ENCODE measurements at places on chromosomes 6 and 20.

- no peak for DNase-seq
Observed at GRCh38 chr6:168692193-168692914, 251.4 kb downstream of the SMOC2 start.

DNA sequence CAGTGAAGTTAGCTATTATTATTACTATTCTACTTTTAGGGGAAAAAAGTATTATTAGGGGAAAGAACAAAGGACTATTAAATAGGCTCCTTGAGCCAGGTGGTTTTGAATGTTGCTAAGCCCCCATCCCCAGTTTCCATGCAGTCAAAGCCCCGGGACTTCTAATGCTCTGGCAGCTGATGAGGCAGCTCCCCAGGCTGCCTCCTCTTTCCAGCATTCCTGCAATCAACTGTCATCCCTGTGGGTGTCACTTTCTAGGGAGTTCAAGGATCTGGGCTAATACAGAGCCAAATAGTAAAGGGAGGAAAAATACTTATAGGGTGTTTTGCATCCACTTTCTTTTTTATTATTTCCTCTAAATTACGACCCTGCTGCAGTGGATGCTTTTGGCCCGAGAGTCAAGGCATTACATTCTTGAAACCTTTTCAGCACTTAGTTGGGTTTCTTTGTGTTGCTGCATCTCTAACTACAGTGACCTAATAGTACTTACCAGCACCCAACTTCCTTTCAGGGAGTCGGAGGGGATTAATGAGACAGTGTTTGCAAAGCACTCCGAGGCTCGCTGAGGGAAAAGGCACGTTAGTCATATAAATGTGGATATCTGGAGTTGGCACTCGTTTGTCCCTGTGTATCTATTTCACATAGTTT is 303.9 kb upstream of the MAP3K7 start:
- DNase-seq = no peak

DNA sequence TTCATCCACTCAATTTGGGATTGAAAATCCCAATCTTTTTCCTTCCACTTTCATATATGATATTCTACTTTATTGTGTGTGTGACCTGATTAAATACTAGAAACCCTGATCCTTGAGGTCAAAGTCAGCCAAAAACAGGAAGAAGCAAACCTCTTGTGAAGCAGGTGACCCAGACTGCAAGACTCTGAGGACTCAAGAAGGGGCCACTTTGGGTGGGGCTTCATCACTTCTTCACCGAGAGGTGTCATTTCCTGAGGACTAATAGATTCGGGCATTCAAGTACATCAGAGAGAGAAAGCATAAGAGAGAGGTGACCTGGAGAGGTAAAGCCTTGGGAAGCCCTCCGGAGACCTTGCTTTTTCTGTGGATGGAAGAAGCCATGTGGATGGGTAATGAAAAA is 129.0 kb downstream of the CFAP61 start:
- DNase-seq = no peak

DNA sequence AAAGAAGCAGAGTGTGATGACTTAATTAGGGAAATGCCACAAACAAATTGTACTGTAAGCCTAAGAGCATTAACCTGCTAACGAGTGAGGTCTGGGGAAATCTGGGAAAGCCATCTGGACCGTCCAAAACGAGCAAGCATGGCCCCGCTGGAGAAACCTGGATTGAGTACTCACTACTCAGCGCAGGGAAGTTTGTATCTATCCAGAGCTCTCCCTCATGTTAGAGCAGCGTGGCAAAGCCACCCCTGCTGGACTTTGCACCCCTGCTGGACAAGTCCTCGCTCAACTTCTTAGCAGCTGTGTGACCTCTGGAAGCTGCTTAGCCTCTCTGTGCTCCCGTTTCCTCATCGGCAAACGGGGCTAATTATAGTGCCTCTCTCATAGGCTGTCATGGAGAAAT is 37.3 kb downstream of the PSMG4 start:
- DNase-seq = no peak

DNA sequence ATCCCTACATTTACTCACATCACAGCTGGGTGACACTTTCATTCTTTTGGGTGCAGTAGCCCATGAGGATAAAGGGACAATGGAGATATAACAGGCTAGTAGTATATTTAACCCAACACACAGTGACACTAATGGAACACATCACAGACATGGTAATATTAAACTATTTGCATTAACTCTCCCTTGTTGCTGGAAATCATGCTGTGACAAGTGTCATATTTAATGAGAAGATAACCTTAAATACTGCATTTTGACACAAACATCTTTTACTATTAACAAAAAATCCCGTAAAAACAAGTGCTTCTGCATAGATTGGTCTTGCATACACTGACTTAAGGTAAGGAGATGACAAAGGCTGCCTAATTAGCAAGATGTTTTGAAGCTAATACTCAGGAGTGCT is 45.5 kb downstream of the CNR1 start:
- no peak for DNase-seq

DNA sequence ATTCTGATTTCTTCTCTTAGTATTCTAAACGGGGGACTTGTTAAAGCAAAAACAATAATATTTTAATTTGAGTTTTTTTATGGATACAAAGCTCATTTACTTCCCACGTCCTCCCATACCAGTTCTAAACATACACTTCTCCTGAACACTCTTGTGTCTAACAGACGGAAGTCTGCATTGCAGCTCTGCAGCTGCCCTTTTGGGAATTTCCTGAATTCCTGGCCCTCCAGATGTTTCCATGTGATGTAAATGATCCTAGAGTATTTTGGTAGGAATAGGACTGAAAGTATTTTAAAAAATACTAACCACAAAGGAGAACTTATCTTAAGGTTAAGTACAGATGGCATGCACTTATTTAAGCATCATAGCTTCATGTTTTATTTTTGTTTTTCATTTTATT is 886.7 kb downstream of the TBC1D32 start:
- no peak for DNase-seq

GRCh38 chr6:2718334-2719092 is 32.2 kb downstream of the MYLK4 start:
- DNase-seq = no peak

DNA sequence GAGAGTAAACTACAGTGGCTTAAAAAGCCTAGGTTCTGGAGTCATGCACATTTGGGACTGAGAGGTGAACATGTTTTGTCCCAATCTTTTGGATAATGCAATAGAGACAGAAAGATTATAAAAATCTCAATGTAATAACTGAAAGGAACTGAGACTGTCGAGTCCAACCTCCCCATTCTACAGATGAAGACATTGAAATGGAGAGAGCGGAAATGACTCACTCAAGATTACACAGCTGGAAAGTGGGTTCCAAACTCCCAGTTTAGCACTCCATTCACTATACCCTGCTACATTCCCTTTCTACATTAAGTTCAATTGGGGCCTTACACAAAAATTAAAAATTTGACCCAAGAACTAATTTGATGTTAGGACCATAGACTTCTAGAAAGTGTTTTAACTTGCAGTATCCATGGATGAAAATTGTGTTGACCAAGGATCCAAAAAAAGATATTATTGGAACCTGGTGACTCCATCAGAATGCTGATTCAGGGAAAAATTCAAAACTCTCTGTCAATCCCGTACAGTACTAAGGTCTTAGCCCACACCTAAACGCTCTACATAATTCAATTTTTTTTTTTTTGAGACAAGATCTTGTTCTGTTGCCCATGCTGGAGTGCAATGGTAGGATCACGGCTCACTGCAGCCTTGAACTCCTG is 1.5 kb upstream of the ILRUN start:
- no peak for DNase-seq

DNA sequence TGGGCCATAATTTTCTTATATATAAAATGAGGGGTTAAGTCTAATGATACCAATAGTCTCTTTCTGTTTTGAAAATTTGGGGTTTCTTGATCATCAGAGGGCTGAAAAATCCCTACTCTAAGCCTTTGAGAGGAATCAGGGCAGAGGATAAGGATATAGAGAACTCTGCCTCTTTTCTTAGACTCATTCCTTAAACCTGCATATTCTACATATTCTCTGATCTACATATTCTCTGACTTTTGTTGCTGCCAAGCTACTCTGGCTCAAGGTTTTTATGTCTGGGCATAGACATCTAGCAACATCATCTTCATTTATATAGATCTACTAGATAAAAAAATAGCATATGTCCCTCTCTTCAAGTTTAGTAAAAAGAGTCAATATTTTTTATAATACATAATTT is 71.2 kb downstream of the FLRT3 start:
- DNase-seq = peak; percentile 43

DNA sequence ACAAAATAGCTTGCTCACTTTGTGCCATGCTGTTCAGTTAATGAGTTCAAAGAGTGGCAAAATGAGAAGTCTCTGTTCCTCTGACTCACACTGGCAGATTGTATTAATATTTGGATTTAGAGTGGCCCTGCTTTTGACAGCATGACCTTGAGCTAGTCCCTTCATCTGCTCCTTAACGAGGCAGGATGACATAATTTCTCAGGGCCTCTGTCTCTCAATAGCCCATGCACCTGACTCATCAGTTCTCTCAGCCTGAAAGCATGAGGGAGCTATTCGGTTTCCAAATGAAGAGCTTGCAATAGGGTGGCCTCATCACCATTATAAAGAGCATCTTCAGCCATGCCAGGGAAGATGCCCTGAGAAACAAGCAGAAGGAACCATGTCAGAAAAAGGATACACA is 38.2 kb downstream of the CAP2 start:
- peak; percentile 80 for DNase-seq

- no peak for DNase-seq
Observed at GRCh38 chr6:158358450-158359077, 46.3 kb downstream of the TULP4 start.

- DNase-seq = peak; percentile 94
Observed at GRCh38 chr6:166402582-166403277, 20.0 kb upstream of the MPC1 start.

DNA sequence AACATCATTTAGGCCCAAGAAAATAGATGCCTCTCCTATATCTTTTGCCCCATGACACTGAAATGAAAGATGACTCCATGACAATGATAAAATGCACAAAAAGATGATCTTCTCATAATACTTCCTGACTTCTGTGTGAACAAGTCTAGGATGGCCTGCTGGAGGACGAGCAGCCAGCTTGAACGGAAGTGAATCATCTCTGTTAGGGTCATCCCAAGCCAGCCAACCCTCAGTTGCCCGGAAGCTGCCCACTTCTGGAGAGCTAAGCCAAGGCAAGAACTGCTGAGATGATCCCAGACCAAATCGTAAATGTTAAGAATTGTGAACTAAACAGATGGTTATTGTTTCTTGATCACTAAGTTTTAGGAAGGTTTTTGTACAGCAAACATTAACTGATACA is 249.7 kb upstream of the HS3ST5 start:
- DNase-seq = no peak

DNA sequence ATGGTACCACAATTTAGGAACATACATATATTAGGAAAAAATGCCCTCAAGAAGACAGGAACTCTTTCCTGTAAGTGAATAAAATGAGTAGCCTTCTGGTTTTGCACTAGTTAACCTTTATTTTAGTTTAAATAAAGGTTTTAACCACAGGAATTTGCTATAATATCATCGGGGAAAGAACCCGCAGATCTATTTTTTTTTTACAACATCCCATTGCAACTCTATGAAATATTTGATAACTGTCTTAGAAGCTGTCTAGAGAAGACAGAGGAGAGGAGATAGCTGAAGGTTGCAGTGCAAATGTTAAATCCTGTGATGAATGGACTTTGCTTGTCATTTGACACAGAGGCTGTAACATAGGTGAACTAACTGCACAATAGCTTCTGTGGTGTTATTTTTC is 69.5 kb downstream of the TINAG start:
- DNase-seq = no peak

- no peak for DNase-seq
Observed at GRCh38 chr20:9134346-9134745, 65.5 kb downstream of the PLCB4 start.

DNA sequence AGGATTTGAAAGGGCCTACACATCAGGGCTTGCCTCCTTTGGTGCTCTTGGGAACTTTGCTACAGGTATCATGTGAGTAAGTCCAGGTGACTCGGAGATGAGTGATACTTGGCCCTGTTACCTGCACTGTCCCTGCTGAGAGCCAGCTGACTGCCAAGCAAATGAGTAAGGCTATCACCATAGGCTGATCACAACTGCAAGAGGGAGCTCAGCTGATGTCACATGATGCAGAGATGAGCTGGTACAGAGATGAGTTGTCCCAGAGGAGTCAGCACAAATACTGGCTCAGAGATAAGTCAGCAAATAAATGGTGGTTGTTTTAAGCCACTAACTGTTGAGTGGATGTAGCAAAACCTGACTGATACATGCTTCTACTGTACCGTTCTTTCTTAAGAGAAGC is 41.4 kb downstream of the LAMP5 start:
- no peak for DNase-seq

GRCh38 chr6:13131935-13132661 is 196.2 kb downstream of the TBC1D7 start:
- no peak for DNase-seq

- DNase-seq = no peak
Observed at GRCh38 chr6:84469144-84469543, 241.7 kb upstream of the CEP162 start.

- peak; percentile 53 for DNase-seq
Observed at GRCh38 chr6:169864148-169865020, 113.0 kb downstream of the ERMARD start.

DNA sequence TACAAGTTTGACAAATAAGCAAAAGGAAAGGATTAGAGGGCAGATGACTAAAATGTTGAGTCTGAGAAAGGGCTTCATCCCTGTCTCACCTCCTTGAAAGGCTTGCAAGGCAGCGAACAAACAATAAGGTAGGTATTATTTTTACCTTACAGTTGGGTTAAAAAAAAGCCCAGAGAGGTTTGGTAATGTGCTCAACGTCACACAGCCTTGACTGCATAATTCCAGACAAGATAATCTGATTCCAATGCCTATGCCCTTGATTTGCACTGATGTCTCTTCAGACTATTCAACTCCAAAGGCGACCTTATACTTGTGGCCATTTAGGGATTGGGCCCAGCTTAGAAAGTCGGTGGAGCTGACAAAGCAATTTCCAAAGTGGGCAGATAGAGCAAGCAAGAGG is 1.7 kb downstream of the ARG1 start:
- DNase-seq = no peak

GRCh38 chr6:165167861-165168260 is 141.5 kb downstream of the C6orf118 start:
- DNase-seq = no peak

DNA sequence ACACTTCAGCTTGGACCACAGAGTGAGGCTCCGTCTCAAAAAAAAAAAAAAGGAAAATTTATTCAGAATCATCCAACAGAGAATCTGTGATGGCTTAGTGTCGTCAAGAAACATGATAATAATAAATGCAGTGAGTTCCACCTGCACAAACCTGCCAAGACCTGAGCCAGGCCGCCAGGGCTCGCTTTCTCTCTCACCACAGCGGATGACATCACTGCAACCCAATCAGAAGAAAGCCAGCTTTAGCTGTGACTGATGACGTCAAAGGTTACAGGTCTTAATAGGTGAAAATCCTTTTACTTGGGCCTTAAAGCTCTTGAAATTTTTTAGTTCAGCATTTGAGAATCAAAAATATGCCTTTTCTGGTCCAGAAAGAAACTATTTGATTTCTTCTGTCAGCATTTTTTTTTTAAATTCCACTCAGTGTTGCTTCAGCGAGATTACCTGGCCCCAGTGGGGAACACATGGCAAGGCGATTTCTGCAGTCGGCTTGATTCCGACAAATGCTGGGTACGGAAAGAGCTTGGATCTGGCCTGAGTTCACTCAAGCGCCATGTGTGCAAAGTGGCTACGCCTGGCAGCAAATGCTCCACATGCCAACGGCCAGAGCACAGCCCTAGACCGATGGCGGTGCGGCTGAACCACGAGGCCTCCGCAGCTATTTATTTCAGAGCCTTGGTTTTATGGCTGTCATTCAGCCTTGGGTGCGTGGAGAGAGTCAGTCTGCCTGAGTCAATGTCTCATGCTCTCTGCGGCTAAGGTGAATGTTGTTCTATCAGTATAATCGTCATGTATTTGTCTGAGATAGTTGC is 105.7 kb upstream of the QKI start:
- DNase-seq = no peak

- DNase-seq = peak; percentile 57
Observed at GRCh38 chr20:4817230-4817671, 95.5 kb downstream of the PRND start.
